ENCODE measurements at places on chromosomes 7 and 10.

DNA sequence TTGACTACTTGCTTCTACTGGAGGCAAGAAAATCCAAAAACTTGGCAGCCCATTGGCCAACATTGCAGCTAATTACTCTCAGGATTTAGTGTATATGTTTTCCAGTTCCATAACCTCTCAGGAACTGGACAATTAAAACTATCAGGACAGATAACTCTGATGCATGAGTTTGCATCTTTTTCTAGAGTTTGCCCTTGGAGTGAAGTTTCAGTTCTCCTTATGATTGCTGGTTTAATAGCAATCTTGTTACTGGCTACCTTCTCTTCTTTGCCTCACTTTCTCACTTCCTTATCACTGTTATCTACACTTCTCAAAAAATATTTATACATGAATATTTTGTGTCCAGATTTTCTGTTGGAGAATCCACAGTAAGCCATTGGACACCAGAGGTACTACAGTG, 735.9 kb downstream of the PCDH15 start:
- DNase-seq: no peak

DNA sequence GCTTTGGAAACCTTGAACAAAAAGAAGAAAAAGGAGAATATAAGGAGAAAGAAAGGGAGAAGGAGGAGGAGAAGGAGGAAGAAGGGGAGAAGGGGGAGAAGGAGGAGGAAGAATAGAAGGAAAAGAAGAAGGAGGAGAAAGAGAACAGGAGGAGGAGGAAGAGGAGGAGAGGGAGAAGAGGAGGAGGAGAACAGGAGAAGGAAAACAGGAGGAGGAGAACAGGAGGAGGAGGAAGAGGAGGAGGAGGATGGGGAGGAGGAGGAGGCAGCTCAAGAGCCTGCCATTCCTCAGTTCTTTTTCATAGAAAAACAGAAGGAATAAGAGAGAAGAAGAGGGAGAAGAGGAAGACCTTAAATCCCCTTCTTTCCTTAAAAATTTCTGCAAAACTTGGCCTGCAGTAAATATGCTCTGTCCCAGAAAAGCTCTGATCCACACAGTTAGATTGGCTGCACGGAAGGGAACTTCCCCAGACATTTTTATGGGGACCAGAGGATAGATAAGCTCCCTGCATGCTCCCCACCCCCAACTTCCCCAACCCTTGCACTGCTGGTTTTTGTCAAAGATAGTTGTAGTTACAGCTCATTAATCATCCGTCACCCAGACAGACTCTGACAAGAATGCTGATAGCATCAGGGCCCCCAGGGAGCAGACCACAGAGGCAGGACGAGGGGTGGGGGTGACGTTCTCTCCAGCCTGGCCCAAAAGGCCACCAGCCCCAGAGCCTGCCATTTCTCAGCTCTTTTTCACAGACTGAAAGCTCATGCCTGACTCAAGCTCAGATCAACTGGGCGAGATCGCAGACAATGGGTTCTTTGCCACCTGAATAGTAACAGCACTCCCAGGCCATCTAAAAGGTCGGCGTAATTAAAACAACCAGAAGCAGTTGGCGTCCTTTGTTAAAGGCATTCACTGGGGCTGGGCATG, 34.5 kb upstream of the LYZL1 start:
- DNase-seq: peak; percentile 4

- no peak for DNase-seq
Measured at GRCh38 chr10:77842652-77843212, 83.8 kb downstream of the DLG5 start.

DNA sequence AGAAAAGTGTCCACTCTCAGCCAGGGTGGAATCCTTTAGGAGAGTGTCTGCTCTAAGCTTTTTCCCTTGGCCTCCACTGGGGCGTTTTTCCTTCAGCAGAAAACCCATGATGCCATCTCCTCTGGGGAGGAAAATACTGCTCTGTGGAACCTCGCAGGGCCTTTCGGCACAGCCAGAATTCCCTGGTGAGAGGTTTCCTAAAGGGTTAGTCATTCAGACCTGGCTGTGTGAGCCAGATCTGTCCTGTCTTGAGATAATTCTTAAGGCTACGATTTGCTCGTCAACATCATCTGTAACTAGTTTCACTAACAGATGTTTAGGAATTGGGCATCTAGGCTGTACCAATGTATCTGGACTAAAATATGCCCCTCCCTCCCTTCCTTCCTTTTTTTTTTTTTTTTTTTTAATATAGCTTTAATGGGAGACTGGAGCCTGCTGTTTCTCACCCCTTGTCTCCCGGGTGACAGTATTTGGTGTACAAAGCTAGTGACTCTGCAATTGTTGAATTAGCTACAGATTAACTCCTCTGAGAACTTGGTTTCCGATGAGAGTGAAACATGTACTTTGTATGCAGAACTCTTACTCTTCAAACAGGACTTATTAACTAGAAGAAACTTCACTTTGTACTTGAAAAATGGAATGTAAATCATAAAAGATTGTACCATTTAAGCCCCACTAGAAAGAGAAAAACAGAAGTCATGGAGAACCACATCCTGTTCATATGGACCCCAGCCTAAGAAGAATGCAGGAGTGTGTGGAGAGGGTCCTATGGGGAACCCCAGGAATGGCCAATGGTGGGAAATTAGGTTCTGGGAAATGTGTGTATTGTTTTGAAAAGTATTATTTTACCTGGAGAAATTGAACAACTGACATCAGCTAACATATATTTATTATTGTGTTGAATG, 230.9 kb downstream of the CAMK1D start:
- no peak for DNase-seq

GRCh38 chr7:156096771-156097538, 284.7 kb upstream of the SHH start:
- no peak for DNase-seq

DNA sequence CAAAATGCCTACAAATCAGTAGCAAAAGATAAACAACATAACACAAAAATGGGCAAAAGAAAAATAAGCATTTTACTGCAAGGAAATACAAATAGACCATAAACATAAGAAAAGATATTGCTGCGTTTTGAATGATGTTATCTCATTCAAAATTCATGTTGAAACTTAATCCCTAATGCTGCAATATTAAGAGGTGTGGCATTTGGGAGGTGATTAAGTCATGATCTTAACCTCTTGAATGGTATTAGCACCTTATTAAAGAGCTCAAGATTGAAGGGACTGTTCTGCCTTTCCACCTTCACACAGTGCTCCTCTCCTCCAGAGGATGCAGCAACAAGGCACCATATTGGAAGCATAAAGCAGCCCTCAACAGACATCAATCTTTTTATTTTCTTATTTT, 12.4 kb upstream of the TNKS2 start:
- no peak for DNase-seq

DNA sequence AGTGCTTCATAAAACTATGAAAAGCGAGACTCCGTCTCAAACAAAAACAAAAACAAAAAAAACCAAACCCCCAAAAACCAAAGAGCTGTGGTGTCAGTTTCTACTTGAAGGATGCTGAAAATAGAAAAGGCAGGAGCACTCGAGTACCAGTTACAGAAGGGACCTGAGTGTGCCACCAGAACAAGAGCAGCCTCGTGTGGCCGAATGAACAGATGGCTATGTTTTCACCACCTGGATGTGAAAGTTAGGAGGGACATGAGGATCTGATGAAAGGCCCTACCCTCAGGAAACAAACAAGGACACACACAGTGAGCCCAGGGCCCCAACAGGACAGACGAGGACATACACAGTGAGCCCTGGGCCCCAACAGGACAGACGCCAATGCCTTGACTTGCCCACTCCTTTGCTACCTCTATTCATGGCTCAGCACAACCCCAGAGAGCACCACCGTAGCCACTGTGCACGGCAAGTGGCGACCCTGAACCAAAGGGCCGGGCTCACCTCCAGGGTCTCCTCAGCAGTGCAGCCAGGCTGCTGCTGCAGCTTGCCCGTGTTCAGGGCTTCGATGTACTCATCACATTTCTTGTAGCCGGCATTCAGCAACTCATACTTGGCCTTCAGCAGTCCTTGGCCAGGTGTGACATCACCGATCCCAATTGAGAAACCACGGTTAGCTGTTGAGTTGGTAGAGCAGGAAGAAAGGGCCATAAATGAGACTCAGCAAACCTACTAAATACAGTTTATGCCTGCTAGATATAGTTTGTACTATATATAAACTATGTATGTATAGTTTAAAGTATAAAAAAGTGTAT, 24.9 kb downstream of the POLR3A start:
- no peak for DNase-seq

Measured in NCI-H226 (cell line).